ENCODE measurements at places on chromosomes 11 and 22. TPM values are rescaled to one million over a fixed set of nuclear protein-coding genes. Genes with fewer than 3 reads are reported as not detected.

TRIM29 gene
- total RNA-seq: not detected

OR5J2 gene
- not detected for total RNA-seq

ART1 gene
- not detected for total RNA-seq

C11orf21 gene
- 16.6 TPM for total RNA-seq

JRKL gene
- 10.6 TPM for total RNA-seq

SCGB1D2 gene
- total RNA-seq: not detected

- no peak for DNase-seq
Observed at GRCh38 chr22:48192920-48193319, 1430.5 kb downstream of the TBC1D22A start.

DNA sequence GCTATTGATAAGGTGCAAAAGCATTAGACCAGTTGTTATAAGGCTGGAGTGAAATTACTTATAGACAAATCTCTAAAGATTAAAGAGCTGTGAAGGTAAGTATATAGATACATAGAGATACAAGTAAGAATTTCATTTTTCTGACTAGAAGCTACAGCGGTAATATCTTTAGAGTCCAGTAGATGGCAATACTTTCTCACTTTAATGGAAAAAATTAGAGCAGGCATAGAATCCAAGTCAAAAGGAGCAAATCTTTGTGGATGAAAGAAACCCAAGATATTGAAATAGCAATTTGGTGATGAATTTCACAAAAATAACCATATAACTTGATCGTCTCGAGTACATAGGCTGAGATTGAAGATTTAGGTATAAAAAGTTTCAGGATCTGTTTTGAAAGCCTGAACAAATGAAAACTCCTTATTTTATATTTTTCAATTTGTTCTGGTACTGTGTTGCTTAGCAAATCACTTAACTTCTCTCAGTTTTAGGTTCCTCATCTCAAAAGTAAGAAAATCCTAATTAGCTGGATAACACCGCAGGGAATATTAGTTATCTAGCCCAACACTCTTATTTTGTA, 81.9 kb downstream of the UVRAG start:
- DNase-seq: no peak

DNA sequence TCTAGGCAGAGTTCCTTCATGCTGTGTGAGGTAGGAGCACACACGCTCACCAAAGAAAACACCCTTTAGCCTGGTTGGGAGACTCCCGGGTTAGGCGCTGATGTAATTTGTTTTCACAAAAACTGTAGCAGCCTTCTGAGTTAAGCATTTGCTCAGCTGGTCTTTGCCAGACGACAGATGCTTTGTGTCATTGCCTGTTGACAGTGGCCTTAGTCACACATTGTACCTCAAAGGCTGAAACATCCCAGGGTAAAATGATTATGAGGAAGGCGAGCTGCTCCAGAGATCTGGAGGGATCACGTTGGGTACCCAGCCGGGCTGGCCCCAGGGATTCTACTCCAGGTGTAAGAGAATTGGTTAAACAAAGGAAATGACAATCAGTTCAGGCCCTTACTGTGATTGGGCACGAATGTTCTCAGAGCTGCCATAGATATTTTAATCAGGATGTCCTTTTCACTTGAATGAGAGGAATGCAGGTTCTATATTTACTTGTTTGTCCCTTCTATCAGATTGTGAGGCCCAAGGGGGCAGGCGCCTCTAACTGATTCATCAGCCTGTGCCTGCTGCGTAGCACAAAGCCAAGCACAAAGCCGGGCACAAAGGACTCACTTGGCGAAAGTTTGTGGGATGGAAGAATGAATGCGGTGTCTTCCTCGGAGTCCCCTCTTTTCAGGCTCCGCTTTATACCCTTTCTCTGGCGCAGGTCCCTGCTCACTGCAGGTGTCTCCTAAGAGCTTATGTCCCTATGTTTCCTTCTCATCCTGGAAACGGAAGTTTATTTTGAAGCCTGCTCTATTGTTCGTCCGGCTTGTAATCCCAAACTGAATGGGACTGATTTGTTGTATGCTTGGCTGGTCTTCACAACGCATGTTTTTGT, 47.1 kb downstream of the ADM start:
- no peak for DNase-seq

DNA sequence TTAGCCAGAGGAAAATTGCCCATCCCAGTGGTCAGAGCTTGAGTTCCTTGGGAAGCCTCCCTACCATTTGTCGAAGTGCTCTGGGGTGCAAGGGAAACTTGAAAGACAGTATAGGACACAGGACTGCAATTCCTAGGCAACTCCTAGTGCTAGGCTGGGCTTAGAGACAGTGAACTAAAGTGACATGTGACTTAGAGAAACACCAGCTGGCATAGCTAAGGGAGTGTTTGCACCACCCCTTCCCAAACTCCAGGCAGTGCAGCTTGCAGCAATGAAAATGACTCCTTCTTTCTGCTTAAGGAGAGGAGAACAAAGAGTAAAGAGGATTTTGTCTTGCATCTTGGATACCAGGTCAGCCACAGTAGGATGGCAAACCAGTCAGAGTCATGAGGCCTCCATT, 388.0 kb downstream of the DYNC2H1 start:
- no peak for DNase-seq
